Activated CD4-positive, alpha-beta T cell treated with anti-CD3 and anti-CD28 coated beads for 24 hours (primary cell): ENCODE measurements at places on chromosomes 13 and 19.

DNA sequence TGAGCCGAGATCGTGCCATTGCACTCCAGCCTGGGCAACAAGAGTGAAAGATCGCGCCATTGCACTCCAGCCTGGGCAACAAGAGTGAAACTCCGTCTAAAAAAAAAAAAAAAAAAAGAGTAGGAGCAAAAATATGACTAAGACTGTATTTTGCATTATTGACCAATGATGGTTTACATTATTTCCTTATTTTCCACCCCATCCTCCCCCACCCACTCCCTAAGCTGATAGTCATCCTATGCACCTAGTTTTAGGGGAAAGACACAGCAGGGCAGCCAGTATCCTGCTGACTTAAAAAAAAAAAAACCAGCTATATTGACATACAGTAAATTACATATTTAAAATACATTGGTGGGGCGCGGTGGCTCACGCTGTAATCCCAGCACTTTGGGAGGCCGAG lies 25.1 kb downstream of the VAV1 start:
- DNase-seq = no peak

DNA sequence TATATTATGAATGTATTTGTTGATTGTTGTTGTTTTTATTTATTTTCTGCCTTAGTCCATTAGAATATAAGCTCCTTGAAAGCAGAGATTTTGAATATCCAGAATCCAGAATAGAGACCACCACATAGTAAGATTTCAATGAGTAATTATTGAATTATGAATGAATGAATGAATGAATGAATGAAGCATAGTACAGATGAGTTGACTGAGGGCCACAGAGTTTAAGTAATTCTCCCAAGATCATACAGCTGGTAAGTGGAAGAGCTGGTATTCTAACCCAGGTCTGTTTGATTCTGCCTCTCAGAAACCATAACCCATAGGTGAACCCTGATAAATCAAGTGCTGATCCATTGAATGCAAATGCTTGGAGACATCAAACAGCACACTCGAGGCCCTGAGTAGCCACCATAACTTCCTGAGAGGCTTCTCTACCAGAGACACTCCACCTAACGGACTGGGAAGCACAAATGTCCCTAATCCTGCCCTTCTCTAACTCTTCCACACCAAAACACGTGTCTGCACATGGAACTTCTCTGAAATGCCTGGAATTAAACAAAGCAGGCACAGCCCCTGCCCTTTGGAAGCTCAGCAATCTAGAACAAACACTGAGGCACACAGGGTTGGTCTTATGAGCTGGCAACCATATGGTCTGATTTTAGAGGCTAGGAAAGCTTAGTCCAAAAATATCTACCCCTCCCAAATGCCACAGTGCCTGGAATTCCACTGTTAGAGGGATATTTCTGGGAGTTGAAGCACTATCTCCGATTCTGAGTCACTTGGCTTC lies 190.1 kb downstream of the FOXO1 start:
- no peak for DNase-seq

DNA sequence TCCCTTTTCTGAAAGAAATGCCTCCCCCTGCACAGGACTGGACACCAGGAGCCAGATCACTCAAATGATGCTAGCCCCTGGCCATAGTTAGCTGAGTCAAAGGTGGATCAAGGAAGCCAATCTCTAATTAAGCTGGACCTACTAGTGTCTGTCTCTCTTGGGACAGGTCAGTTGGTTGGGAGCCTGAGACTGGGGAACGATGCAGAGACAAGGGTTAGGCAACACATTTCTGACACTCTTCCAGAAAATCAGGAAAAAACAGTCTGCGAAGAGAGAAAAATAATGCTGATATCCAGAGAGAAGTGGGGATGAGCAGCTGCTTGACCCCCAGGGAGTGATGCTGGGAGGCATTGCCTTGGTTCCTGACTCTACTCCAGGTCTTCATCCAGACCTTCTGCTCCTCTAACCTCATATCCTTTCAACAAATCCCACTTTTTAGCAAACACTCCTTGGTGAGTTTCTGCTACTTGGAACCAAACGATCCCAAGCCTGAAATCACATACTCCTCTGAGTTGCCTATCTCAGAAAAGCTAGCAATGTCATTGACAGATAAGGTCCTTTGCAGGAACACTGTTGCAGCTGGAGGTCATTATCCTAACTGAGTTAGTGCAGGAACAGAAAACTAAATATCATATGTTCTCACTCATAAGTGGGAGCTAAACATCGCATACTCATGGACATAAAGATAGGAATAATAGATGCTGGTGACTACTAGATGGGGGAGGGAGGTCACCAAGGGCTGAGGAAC lies 369.7 kb downstream of the COG6 start:
- no peak for DNase-seq

DNA sequence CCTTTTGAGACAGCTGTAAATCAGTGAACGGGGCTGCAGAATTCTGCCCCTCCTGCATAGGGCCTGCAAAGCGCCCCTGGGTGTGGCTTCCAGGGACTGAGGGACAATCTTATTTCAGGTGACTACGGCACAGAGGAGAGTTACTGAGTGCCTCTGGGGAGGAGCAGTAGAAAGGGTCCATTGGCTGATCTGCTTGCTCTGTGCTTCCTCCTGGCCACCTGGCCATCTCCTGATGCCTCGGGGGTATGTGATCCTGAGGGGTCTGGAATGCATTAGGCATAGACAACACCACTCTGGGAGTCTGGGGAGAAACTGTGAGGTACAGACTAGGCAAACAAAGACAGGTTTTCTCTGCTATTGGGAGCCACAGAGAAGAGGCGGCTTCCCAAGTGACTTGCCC lies 2.8 kb downstream of the KCTD15 start:
- no peak for DNase-seq

DNA sequence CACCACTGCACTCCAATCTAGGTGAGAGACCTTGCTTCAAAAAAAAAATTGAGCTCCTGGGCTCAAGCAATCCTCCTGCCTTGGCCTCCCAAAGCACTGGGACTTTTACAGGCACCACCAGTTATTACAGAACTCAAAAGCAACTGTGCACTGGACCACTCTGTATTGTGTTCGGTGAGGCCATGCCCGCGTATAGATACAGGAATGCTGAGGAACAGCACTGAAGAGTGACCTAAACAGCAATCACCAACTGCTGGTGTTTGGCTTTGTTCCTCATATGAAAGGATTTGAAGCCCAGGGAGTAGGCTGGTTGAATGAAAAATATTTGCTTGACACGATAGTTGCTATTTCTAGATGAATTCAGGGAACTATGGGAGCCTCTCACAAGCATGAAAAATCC lies 29.5 kb downstream of the SLC25A30 start:
- DNase-seq = no peak

- DNase-seq = no peak
These were observed 771.4 kb downstream of the DIAPH3 start for GRCh38 chr13:59392328-59392727.

DNA sequence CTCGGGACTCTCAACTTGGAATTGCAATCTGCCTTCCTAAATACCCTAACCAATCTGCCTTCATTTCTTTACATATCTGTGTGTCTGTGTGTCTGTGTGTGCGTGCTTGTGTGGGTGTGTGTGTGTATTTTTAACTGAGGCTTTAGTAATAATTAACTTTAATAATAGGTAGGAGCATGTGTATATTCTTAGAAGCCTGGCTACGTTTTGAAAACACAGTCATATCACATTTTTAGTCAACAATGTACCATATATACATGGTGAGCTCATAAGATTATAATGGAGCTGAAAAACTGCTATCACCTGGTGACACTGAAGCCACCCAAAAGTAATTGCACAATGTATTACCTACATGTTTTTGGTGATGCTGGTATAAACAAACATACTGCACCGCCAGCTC lies 65.4 kb upstream of the ATXN8OS start:
- no peak for DNase-seq

GRCh38 chr19:29845574-29846176 lies 33.9 kb downstream of the CCNE1 start:
- no peak for DNase-seq

GRCh38 chr19:55670280-55671053 lies 4.6 kb upstream of the EPN1 start:
- no peak for DNase-seq

- DNase-seq = no peak
These were observed 171.6 kb upstream of the ZNF507 start for GRCh38 chr19:32173836-32174235.

- DNase-seq = no peak
These were observed 260.6 kb downstream of the ATP8A2 start for GRCh38 chr13:25632166-25632888.

DNA sequence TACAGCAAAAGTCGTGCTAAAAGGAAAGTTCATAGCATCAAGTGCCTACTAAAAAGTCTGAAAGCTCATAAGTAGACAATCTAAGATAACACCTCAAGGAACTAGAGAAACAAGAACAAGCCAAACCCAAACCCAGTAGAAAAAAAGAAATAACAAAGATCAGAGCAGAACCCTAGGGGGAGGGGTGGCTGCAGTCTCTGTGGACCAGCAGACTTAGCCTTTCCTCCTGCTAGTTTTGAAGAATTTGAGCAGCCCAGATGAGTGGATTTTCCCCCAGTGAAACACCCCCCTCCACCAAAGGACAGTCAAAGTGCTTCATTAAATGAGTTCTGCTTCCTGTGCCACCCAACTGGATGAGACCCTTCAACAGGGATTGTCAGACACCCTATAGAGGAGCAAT lies 2.6 kb upstream of the ZNF486 start:
- DNase-seq = no peak

GRCh38 chr19:11322269-11323024 lies 17.0 kb downstream of the RAB3D start:
- DNase-seq = no peak

GRCh38 chr19:22625266-22626035 lies 8.7 kb upstream of the ZNF492 start:
- no peak for DNase-seq

DNA sequence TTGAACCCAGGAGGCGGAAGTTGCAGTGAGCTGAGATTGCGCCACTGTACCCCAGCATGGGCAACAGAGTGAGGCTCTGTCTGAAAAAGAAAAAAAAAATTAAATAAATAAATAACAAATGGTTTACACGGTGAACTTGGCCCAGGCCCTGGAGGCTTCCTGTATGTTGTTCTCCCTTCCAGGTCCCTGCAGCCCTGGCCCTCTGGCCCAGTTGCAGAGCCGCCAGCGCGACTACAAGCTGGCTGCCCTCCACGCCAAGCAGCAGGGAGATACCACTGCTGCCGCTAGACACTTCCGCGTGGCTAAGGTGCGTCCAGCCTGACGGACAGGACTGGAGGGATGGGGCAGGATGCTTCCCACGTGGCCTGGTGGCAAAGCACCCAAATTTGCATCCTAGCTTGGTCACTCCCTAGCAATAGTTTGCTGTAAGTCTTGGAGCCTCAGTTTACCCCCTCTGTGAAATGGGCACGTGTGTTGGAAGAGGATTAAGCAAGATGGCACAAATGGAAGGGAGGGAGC lies 11.9 kb downstream of the CC2D1A start:
- DNase-seq = no peak

DNA sequence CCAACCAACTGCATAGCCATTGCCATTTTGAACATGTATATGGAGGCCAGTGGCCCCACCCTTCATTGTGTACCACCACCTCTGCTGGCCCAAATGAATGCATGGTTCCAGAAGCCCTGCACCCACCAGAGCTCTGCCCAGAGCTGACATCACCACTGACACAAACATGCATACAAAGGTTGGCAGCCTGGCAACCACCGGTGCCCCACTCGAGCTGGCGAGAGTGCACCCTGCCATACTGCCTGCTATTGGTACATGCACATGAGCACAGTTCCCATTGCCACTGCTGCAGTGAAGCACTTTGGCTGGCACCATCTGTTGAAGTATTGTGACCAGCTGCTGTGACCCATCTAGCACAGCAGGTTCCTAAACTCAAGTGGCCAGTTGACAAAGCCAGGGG lies 1564.9 kb downstream of the OLFM4 start:
- DNase-seq = no peak

GRCh38 chr13:60108589-60108988 lies 55.1 kb downstream of the DIAPH3 start:
- DNase-seq = no peak

DNA sequence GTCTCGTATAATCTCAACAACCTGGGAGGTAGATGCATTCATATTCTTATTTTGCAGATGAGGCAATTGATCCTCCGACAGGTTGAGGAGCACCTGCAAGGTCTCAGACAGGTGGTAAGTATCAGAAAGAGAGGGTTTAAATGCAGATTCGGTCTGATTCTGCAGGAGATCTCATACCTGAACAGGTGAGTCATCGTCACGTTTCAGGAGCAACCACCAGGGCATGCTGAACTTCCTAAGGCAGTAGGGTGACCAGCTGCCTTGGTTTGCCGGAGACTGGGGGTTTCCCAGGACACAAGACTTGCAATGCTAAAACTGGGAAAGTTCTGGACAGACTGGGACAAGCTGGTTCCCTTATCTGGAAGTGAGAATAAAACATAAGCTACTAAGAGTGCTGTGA lies 68.8 kb upstream of the TSHZ3 start:
- DNase-seq = no peak

DNA sequence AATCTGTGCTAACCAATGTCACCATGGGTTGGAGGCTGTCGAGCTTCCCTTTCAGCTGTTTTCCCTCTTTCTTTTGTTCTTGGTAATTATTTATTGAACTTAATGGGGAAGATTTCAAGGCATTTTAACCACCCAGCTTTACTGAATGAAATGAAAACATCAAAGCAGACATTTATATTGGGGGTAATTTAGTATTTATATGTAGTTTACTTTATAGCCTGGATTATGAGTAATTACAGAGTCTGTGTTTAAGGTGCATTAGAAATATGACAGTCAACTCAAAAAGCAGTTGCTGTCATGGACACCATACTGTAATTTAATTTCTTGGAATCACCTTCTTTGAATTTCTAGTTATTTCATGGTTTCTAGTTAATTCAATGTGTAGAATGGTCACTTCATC lies 42.0 kb downstream of the TNFRSF19 start:
- DNase-seq = no peak
